ENCODE measurements at places on chromosomes 4 and X.

DNA sequence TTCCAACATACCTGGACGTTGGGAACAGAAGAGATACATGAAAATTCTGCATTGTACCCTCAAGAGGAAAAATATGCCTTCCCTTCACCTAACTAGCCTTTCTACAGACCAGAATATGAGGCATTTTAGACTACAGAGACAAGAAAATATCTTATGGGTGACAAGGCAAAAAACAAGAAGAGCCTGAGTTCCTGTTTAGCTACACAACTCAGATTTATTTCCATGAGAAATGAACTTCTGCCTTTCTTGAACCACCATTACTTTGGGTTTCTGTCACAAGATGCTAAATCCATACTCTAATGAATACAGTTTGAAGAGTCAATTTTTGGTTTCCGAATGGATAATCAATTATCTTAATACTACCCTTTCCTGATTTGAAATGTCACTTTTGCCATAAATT lies 18.7 kb downstream of the RCHY1 start:
- no peak for DNase-seq

GRCh38 chr4:76708971-76709771 lies 188.8 kb downstream of the SOWAHB start:
- no peak for DNase-seq

- DNase-seq, result no peak
Measured at GRCh38 chr4:139210486-139210885, 33.5 kb upstream of the ELF2 start.

DNA sequence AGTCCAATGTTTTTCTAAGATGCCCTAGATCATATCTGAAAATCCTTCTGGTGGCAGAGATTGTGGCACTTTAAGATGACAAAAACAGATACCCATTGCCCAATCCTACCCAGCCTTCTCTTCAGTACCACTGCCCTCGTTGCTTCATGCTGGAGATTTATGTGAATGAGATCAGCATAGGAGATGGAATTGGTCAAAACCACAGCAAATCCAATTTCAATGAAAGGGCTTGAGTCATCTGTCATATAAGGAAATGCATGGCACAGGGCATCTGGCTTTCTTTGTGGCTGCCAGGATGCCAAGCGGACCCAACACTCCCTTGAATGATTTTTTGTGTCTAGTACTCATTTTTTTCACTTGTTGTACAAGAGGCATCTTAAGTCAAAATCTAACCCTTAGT lies 16.8 kb downstream of the AFF2 start:
- DNase-seq, result no peak

GRCh38 chr4:100796332-100796731 lies 278.5 kb upstream of the EMCN start:
- no peak for DNase-seq

DNA sequence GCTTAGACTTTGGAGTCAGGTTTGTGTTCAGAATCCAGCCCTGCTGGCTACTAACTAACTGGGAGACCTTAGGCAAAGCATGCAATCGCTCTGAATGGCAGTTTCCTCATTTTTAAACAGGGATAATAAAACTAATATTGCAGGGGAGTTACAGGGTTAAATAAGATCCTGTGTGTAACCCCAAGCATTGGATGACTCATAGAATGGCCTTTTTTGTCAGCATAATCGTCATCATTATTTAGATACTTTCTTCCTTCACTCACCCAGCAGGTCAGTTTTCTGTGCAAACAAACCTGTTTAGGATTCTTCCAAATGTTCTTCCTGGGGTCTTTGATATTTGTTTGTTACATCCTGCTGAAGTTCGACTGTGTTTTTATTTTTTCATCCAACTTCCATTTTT lies 208.2 kb downstream of the EVC2 start:
- DNase-seq, result no peak

- DNase-seq, result no peak
Measured at GRCh38 chrX:46865281-46865680, 28.4 kb downstream of the RP2 start.

DNA sequence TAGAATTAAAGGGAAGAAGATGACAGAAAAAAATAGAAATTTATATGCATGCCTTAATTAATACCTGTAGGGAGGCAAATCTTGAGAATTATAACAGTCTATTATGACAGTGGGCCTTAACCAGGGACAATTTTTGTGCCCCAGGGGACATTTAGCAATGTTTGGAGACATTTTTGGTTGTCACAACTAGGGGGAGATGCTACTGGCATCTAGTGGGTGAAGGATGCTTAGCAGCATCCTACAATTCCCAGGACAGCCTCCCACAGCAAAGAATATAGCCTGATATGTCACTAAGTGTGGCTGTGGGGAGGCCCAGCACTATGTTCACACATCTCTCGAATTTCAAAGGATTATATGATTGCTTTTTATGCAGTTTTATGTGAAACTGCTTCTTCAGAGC lies 10.5 kb downstream of the GPR82 start:
- DNase-seq, result no peak

DNA sequence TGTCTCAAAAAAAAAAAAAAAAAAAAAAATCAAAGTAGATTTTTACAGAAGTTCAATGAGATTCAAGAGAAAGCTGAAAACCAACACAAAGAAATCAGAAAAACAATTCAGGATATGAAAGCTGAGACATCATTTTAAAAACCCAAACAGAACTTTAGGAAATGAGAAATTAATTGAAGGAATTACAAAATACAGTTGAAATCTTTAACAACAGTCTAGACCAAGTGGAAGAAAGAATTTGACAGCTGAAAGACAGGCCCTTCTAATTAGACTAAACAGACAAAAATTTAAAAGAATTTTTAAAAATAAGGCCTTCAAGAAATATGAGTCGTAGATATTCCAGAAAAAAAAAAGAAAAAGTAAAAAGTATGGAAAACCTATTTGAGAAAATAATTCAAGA lies 33.9 kb upstream of the PLK4 start:
- DNase-seq, result no peak

GRCh38 chrX:63424063-63424462 lies 72.9 kb upstream of the SPIN4 start:
- DNase-seq, result no peak

GRCh38 chr4:70954032-70954431 lies 39.4 kb upstream of the DCK start:
- DNase-seq, result no peak

GRCh38 chr4:184289179-184289535 lies 71.5 kb upstream of the ENPP6 start:
- no peak for DNase-seq

GRCh38 chr4:72714482-72715279 lies 145.7 kb upstream of the ADAMTS3 start:
- DNase-seq, result no peak

GRCh38 chr4:76339364-76339763 lies 32.8 kb downstream of the STBD1 start:
- no peak for DNase-seq

DNA sequence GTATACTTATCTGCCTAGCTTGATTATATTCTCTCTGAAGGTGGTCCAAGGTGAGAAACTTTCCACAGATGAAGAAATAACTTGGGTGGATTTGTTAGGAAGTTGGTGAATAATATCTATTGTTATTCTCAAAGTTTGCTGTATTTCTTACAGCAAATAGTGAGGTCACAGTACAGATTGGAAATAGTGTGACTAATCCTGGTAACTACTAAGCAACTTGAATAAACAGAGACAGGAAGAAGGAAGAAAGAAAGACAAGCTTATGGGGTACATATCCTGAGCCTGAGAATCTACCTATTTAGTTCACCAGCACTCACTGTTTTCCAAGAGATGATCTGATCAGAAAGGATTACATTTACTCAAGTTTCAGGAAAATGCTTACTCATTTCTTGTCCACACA lies 1416.1 kb downstream of the RPA4 start:
- no peak for DNase-seq

- DNase-seq, result no peak
Measured at GRCh38 chrX:38438321-38438720, 85.9 kb downstream of the OTC start.

DNA sequence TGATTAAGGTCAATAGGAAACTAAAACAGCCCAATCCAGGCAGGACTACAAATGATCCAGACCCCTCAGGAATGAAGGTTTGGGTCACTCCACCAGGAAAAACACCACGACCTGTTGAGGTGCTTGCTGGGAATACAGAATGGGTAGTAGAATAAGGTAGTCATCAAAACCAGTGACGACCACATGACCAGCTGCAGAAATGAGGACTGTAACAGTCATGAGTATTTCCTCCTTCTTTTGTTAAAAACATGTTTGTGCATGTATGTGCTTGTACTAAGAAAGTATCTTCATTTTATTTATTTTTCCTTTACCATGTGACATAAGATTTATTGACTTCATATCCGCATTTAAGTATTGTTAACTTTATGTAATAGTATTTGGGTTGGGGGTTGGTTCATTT lies 603.5 kb upstream of the NR3C2 start:
- DNase-seq, result no peak

DNA sequence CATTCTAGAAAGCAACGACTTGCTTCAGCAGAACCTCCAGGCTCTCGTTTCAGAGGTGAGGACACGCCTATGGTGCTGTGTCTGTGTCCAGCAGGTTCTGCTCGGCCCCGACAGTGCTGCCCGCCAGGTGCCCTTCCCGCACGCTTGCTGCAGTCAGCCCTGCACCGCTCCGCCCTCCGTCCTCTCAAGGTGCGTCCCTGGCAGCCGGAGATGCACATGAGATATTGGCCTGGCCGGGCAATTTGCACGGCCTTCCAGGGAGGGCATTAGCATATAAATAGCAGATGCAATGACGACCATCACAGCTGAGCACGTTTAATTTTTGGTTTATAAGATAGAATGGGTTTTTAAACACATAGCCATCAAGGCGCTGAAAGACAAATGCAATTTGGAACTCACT lies 14.4 kb downstream of the UVSSA start:
- no peak for DNase-seq

Data from neural crest cell (in vitro differentiated cells).